ENCODE measurements at places on chromosomes 2 and 18.

DNA sequence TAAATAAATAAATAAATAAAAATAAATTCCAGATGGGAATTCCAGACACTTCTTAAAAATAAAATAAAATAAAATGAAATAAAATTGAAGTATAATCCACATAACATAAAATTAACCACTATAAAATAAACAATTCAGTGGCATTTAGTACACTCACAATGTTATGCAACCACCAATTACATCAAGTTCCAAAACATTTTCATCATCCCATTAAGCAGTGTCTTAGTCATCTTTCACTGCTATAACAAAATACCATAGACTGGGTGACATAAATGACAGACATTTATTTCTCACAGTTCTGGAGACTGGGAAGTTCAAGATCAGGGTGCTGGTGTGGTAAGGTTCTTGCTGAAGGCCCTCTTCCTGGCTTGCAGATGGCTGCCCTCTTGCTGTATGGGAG is 22.6 kb upstream of the PROKR1 start:
- DNase-seq: no peak

- peak; percentile 41 for DNase-seq
Observed at GRCh38 chr2:177474998-177475397, 82.4 kb downstream of the AGPS start.

GRCh38 chr2:152011724-152012123 is 87.1 kb downstream of the CACNB4 start:
- no peak for DNase-seq

DNA sequence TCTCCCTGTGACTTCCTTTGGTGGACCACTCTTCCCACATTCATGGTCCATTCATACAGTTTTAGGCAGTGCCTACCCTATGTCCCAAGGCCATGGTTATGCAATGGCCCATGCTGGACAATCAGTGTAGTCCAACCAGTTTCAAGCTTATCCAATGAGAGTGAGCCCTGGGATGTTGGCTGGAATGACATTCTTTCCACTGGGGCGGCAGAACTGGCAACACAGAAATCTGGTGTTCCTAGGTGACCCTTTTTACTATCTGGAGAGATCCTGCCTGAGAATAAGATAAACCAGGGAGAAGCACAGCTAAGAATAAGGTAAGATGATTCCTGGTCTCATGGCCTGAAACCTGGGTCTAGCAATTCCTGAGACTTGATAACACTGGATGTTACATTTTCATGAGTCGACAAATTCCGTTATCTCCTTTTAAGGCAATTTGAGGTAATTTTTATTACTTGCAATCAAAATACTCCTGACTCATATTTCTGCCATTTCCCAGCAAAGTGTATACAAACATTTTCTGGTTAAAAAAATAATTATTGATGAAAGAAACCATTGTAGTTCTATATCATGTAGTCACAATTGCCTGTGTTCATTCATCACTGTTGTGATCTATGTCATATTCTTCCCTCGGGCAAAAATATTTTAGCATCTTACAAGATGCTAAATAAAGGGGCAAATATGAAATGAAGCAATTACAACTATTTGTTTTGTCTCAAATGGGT is 271.5 kb upstream of the LYPD1 start:
- no peak for DNase-seq

DNA sequence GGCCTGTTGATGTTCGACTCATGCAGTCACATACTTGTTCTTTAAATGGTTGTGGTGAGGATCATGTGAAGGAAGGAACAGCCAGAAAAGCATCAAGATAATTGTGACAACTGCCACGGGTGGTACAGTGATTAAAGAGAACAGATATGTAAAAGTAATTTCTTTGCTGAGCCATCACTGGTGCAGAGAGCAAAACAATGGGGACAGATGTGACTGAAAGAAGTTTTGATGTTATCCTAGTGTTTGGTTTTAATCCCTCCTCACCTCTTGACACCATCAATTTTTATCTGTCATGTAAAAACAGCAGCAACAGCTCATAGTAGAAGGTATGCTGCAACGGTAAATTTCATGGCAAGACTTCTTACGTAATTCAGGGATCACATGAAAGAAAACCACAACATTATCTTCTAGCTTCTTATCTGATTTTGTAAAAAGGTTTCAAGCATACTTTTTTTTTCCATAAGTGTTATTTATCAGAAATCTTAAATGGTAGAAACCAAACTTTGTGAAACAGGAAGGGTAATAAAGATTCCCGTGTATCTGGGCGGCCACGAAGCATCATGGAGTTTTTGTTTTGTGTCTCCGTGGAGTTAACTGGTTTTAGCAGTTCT is 65.2 kb downstream of the PLCL1 start:
- peak; percentile 36 for DNase-seq

DNA sequence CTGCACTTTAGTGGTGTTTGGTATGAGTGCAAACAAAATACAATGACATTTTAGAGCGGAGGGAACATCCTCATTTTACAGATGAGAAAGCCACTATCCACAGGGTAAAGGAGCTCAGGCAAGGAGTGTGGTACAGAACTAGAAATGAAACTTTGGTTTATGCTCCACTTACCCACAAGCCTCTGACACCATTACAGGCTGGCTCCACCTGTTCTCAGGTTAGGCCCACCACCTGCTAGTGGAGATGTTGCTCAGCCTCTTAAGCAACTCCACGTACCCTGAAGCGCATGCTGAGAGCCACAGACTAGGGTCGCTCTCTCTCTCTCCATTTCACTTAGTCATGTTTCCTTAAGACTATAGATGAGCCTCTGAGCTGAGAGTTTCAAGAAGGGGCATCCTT is 130.0 kb downstream of the MBD2 start:
- no peak for DNase-seq

- no peak for DNase-seq
Observed at GRCh38 chr2:20378891-20379519, 28.4 kb upstream of the PUM2 start.

DNA sequence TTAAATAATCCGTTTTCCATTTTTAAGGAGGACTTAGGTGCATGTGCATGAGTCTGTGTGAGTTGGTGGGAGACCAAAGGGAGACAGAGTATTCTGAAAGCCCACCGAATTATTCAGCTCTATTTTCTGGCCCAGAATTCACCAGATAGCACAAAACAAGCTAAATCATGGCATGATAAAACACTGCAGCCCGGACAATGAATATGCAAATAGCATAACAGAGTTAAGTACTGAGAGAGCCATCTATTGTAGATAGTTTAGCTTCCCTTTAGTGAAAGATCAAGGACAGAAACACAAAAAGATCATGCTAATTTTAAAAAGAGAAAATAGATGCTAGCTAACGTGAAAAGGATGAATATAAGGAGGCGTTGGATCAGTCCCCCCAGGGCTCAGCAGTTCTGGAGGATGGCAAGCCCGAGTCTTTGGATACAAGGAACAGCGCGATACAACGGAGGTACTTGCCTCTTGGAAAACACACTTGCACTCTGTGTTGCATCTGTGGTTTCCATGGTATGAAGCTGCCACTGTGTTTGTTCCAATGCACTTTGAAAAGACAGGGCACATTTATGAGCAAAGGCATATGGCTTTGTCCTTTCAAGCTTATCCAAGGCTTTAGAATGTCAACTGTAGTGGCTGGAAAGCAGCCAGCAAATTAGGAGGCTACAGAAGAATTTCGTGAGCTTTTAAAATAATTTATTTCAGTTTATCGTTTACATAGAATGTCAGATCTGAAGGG is 119.9 kb downstream of the LYPD1 start:
- no peak for DNase-seq

- no peak for DNase-seq
Observed at GRCh38 chr2:217972490-217972889, 30.3 kb downstream of the TNS1 start.

DNA sequence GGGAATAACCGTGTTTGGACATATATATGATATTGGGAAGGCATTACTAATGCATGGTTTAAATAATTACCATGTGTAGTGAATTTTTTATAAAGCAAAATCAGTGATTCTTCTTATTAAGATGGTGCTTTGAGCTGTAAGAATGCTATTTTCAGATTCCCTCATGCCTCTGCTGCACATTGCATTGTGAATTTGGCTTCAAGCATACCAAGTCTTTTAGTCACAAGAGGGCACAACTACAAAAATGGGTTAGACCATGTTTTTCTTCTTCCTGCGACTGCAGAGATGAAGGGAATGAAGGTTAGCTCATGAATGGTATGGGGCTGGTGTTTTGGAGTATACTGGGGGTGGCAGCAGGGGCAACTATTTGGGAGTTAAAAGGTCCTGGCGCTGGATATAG is 320.1 kb downstream of the SLC4A3 start:
- DNase-seq: no peak

DNA sequence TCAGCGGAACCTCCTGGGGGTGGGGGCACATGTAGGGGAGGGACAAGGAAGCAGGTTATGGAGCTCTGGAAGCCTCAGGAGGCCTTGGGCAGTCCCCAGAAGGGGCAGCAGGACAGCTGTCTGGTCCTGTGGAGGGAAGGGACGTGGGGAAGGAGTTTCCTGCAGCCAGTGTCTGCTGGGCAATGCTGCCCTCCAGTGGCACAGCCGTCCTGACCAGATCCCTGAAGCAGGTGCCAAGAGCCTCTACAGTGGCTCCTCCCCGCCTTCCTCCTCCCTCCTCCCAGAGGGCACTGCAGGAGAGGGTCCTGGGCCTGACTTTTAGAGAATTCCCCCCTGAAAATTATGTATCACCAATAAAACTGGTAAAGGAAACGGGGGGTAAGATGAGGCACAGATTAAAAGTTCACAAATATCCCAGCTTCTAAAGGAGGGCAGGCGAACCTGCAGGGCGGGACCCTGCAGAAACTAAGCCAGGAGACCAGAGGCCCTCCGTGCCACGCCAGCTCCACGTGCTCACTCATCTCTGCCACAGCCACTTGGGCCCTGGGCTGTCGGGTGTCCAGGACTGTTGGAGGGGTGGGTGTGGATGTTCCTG is 258.5 kb downstream of the TWIST2 start:
- DNase-seq: peak; percentile 22

DNA sequence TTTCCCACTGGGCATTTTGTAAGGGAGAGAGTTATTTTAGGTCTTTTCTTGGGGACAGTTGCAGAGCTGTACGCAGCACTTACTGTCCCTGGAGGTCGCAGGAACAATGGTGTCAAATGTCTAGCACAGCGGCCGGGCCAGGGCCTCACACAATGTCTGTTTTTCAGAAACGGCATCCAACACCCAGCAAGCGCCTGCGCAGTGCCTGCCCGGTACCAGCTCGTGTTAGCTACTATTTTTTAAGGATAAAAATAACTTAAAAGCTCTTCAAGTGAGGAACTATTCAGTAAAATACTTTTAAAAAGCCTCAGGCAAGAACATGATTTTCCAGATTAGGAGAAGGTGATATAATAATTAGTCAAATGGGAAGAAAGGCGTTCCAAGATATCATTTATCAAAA is 90.0 kb downstream of the MBP start:
- no peak for DNase-seq

- DNase-seq: no peak
Observed at GRCh38 chr2:25903216-25903776, 25.0 kb upstream of the ASXL2 start.

DNA sequence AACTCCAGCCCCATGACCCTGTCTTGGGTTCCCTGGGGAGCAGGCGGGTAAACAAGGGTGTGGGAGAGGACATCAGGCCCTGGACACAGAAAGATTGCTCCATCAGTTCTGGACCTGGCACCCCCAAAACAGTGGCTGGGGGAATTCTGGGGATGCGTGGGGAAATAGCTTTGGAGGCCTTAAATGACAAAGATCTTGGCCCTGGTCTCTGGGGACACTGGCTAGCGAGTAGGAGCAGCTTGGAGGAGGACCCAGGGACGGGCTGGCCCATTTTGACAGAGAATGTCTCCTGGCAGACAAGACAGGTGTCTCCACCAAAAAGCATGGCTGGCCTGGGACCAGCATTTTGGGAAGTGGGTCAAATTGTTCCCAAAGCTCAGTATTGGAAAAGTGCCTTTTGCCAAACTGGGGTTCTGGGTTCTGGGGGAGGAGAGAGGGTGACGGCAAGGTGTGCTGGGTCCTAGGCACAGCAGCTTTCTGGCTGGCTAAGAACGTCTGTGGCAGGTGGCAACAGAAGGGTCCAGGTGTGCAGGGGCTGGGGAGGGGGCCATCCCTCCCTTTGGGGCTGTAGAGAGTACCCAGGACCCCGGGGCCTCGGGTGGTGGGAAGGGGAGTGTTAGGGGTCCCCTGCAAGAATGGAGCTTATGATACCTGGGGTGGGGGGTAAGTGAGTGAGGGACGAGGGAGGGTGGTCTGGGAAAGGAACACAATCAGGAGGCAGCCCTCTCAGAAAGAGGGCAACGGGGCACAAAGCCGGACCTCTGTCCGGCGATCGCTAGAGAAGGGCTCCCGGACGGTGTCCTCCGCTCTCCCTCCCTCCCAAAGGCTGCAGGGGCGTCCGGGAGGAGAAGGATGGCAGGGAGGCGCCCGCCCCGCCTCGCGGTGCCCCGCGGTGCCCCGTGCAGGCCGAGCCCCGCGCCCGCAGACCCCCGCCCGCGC is 556 bp downstream of the CYRIA start:
- DNase-seq: no peak

- no peak for DNase-seq
Observed at GRCh38 chr2:96839293-96839874, 4.4 kb downstream of the ANKRD23 start.

- no peak for DNase-seq
Observed at GRCh38 chr2:219967247-219968245, 340.1 kb downstream of the SLC4A3 start.

GRCh38 chr2:14635391-14635871 is 2.9 kb downstream of the LRATD1 start:
- peak; percentile 23 for DNase-seq

DNA sequence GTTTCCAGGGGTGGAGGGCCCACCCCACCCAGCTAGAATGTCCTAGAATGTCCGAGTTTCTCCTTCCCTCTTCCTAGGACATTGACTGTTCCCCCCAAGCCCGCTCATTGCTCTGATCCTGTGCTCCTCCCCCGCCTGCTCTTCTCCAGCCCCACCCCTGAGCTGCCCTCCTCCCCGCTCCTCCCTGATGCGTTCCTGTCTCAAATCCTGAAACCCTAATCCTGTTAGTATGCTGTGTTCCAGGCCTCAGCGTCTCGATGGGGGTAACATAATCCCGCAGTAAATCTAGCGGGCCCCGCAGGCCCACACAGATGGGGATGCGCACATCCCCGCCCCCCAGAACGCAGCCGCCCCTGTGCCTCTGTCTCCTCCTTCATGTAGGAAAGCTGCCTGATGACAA is 51.3 kb downstream of the NRP2 start:
- no peak for DNase-seq

DNA sequence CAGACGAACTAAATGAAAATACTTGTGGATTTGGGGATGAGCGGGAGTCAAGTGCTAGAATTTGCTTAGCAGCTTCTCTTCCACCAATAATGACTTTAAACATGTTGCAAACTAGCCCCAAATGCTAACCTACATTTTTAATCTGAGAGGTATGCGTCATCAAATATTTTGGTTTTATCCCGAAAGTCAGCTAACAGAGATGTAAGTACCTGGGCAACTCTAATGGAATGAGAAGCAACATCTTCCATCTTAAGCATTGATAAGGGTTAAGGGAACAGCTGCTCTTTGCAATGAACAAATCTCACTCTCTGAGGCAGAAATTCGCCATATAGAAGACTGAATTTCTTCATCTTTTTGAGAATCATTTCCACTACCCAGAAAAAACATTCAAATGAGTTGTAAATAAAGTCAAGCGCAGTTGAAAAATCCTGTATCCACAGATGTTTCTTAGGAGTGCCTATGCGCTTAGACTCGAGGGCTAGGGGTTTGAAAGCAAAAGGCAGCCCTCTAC is 926 bp upstream of the YPEL5 start:
- no peak for DNase-seq

Data from non-pigmented ciliary epithelial cell (primary cell).